ENCODE measurements at places on chromosomes 4 and X.

DNA sequence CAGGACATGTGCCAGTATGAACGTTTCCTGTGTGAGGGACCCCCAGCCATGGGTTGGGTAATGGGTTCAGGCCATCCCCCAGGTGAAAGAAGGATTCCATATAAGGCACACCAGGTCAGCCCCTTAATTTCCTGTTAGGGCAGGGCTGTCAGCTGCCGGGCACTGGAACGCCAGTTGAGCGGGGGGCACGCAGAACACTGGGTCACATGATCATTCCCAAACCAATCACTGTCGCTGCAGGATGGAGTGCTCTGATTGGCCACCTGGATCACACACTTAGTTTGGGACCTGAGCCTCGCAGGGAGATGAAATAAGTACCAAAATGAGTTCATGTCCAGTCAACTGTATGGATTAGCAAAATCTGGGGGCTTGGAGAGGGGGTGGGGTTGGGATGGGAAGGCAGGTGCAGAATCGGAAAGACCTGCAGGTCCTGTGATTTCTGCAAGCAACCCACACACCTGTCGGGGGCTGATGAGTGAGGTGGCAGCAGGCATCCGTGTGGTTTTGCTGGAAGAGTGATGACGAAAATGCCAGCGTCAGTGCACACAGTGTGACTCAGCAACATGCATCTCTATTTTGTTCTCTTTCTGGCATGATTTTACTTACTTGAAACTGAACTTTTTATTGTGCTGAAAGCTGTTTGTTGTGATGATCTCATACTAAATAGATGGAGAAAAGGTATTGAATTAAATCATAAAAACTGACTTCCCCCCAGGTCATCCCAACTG lies 32.2 kb downstream of the RNF212 start:
- peak; percentile 60 for DNase-seq

GRCh38 chr4:21768349-21769310 lies 179.9 kb downstream of the KCNIP4 start:
- DNase-seq = peak; percentile 12

DNA sequence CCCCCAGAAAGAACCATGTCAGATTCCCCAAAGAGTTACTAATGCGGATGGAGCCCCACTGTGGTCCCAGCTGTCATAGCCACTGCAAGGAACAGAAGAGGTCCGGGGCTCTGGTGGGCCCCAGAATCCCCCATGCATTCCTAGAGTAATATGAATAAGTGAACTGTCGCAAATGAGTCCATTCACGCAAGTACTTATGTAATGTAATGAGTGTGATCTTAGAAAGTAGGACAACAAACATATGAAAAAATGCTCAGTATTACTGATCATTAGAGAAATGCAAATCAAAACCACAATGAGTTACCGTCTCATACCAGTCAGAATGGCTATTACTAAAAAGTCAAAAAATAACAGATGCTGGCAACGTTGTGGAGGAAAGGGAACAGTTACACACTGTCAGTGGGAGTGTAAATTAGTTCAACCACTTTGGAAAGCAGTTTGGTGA lies 141.5 kb upstream of the RBPJ start:
- DNase-seq = no peak

GRCh38 chr4:40594261-40595178 lies 35.1 kb downstream of the RBM47 start:
- DNase-seq = no peak

- DNase-seq = no peak
Observed at GRCh38 chrX:2188330-2188792, 312.4 kb downstream of the DHRSX start.

DNA sequence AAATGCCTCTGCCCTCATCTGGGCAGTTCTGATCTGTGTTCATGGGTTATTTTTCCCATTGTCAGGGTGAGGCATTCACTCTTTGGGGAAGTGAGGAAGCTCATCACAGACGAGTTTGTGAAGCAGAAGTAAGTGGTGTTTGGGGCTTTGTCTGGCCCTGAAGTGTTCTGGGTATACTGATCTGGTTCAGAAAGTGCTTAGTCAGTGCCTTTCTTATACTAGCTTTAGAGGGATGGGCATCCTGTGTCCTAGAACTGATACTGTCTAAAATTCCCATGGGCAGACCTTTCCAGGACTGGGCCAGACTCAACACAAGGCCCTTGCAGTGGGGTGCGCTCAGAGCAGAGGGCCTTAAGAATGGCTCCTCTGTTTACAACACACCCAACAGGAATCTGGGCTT lies 6.4 kb downstream of the TRO start:
- no peak for DNase-seq

DNA sequence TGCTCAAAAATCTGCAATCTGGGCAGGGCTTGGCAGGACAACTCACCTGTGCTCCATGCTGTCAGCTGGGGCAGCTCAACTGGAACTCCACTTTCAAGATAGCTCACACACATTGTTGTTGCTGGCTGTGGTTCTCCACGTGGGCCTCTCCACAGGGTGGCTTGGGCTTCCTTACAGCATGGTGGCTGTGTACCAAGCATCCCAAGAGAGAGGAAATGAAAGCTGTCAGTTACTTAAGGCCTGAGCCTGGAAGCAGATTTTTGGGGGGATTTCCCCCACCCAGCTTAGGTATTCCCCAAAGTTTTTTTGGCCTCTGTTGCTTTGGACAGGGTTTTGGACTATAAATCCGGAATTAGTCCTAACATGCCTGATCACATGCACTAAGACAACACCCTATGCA lies 81.0 kb downstream of the BCOR start:
- no peak for DNase-seq

DNA sequence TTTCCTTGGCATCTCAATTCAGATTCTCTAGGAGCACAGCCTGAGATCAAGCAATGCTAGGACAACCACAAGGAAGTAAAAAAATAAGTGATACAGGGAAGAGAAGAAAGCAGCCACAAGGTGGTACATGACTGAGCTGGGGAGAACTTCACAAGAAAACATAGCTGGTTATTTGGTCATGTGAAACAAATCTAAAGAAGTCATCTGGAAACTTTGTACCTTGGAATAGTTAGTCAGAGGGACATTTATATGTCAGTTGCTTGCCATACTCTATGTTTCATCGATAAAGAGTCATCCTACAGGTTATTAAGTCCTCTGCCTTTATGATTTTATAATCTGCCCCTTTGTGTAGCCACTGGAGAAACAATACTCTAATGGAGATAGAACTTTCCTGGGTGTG lies 575.1 kb downstream of the IL15 start:
- no peak for DNase-seq

GRCh38 chr4:184760681-184761080 lies 26.8 kb upstream of the CENPU start:
- no peak for DNase-seq

GRCh38 chrX:134999469-134999868 lies 8.7 kb downstream of the SMIM10 start:
- peak; percentile 32 for DNase-seq

- DNase-seq = no peak
Observed at GRCh38 chr4:123649250-123649644, 252.7 kb downstream of the SPRY1 start.

DNA sequence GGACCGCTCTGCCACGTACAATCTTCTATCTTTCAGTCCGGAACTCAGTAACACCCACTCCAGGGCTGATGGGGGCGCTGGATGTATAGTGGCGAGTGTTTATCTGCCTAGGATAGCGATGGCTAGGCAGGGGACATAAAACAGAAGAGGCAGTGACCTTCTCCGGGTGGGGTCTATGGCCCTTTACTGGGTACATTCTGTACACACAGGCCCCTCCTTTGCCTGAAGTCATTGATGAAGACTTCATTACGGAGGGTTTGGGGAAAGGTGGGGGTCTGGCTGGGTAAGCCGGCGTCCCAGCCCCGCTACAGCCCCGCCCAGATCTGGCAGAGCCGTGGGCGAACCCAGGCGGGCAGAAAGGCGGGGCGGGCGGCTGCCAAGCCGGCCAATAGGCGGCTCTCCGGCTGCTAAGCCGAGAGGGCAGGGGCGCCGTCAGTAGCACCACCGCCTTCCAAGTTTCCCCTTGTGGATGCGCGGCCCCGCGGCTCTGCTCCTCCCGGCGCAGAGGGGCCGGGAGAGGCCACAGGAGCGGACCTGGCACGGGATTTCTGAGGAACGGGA lies at the start of gene CHST7:
TSS of gene CHST7 (plus strand) at position 435 of the 561 bp plus-strand sequence. CDS start 167 bp downstream, outside the sequence.
- DNase-seq = peak; percentile 58

DNA sequence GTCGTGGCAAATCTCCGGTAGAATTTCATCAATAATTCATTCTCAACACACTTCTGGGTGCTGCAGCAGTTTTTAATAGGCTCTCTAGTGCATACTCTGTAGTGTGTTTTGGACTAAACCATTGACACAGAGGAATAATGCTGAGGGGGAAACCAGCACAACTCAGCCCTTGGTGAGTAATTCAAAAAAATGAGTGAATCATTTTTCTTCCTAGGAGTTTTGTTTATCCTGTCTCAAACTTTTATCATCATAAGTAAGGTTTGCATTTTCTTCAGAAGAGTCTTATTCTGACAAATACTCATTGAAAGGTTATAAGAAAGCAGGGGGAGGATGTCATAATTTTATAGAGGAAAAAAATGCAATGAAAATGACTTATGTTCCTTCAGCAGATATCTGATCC lies 2542.7 kb downstream of the PCDH7 start:
- no peak for DNase-seq

- no peak for DNase-seq
Observed at GRCh38 chr4:5747738-5748375, 36.9 kb downstream of the EVC start.

DNA sequence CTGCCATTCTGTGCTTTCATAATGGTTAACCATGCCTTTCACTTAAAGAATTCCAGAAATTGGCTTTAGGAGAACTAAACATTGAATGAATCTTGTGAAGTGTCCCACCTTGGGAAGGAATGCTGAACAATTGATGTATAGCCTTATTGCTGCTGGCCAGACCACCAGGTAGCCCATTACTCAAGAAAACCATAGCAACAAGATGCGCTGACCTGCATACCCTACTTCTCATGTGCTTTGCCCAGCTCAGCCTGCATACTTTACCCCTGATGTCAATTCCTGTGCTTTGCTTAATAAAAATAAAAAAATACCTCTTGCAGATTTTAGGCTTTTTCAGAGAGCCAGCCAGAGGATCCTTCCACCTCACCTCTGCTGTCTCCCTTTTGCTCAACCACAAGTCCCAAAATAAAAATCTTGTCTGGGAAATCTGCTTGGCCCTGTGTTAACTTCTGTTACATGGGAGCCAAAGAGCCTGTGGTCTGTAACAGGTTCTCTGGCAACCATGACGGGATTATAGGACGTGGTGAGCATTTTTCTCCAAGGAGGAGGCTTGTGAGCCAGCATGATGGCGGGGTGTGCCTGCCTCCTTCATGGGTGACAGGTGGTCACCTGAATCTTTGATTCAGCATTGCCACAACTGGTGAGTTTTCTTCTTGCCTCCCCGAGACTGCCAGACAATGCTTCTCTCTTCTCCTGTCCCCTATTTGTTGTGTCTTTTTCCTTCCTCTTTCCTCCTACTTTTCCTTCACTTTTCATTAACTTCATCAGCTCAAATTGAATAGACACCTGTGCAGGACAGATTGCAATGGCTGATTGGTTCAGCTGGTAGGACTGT lies 106.8 kb downstream of the ARSJ start:
- no peak for DNase-seq

DNA sequence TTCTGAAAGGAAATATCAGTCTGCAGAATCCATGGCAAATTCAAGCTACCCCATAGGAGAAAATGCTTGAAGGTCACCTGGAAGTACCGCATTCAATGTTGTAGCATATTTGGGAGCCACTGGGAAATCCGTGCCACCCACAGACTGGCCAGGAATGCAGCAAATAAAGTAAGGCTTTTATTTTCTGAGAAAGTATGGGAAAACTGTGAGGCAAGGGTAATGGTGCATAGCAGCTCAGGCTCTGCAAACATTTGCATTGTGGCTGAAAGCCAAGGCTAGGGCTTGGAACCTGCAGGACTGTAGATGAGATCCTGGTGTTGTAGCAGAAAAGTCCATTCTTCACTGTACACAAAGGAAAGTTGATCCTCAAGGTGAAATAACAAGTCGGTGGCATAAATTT lies 450.9 kb upstream of the NR3C2 start:
- DNase-seq = no peak

GRCh38 chr4:48445704-48446103 lies 37.4 kb upstream of the SLC10A4 start:
- no peak for DNase-seq

DNA sequence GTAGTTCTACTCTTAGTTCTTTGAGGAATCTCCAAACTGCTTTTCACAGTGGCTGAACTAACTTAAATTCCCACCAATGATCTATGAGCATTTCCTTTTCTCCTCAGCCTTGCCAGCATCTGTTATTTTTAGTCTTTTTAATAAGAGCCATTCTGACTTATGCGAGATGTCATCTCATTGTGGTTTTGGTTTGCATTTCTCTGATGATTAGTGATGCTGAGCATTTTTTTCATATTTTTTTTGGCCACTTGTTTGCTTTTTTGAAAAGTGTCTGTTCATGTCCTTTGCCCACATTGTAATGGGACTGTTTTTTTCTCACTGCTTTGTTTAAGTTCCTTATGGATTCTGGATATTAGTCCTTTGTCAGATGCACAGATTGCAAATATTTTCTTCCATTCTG lies 21.5 kb upstream of the PHKA1 start:
- DNase-seq = no peak

- DNase-seq = no peak
Observed at GRCh38 chr4:122453384-122453995, 3.0 kb downstream of the IL2 start.

DNA sequence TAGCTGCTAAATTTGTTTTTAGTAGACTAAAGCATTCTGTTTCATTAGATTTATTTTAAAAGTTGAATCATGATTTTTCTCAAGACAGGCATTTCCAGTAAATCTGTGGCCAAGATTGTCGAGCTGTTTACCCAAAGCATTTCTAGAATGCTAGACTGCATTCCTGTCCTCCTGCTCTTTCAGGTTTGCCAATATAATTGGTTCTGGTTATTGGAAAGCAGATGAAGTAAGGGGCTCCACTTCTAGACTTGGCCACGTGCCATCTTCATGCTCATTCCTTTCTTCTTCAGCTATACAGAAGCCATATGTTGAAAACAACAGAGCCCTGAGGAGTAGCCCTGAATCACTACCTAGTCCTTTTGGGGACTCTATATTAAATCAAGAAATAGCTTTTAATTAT lies 62.5 kb downstream of the PGRMC2 start:
- DNase-seq = no peak

DNA sequence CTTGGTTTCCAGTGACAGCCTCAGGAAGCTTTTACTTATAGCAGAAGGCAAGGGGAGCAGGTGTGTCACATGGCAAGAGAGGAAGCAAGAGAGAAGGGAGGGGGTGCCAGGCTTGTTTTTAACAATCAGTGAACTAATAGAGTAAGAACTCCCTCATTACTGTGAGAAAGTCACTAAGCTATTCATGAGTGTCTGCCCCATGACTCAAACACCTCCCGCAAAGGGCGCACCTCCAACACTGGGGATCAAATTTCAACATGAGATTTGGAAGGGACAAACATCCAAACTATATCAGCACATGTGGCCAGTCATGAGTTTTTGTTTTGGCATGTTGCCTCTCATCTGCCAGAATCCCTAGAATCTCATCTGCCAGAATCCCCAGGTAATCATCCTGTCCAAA lies 183.5 kb upstream of the C1QTNF7 start:
- DNase-seq = no peak

- no peak for DNase-seq
Observed at GRCh38 chrX:87063642-87064041, 454.0 kb upstream of the KLHL4 start.

- no peak for DNase-seq
Observed at GRCh38 chr4:185189606-185190305, 14.0 kb downstream of the CFAP97 start.
